ENCODE measurements at places on chromosomes 3 and 15.

DNA sequence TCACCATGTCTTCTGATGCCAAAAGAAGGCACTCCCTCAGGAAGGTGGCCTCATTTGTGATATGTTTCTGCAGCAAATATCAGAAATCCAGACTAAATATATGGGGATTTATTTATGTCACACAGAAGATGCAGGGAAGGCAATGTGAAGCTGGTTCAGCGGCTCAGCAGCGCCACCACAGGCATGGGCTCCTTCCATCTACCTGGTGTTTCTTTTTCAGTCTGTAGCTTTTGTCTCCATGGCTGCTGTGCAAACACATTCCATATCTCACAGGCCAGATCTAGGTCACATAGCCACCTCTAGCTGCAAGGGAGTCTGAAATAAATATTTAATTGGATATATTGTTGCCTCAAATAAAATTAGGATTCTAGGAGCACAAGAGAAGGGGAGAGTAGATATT lies 502.1 kb upstream of the IL12A start:
- DNase-seq = no peak

GRCh38 chr3:131221731-131222130 lies 159.8 kb upstream of the NUDT16 start:
- DNase-seq = peak; percentile 88

DNA sequence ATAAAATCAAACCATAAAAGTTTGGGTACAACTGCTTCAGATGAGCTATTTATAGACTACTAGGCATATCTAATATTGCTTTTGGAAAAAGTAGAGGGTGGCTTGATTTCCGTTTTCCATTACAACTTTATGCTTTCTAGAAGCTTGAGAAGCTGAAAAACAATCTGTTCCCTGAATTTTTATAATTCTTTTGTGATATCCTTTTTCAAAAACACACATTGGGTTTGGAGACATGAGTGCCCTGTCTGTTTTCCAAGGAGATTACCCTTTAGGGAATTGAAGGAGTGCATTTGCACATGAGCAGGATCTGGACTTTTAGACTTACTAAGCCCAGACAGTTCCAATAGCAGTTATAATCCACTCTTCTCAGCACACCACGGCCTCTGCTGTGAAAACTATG lies 49.5 kb upstream of the FILIP1L start:
- DNase-seq = no peak

DNA sequence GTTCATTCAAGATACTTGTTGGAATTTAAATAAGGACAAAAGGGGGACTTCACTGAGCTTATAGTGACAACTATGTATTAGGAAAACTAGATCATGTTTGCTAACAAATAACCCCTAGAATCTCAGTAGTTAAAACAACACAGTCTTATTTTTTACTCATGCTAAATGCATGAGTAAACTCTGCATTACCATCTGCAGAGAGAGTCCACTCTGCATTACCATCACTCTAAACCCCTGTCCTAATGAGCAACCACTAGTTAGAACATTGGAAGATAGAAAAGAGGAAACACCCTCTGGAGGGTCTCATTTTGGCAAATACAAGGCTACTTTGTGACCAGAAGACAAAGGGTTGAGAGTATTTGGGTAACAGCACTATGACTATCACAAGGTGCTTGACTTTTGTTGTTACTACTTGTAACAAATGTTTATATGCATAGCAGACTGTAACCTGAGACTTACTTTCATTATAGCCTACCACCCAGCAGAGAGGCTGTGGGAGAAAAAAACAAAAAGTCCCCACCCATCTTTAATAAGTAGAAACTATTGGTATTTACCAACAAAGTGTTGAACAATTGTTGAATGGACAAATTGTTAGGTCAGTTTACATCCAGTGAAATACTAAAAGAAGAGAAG lies 99.1 kb downstream of the OXSM start:
- DNase-seq = no peak

DNA sequence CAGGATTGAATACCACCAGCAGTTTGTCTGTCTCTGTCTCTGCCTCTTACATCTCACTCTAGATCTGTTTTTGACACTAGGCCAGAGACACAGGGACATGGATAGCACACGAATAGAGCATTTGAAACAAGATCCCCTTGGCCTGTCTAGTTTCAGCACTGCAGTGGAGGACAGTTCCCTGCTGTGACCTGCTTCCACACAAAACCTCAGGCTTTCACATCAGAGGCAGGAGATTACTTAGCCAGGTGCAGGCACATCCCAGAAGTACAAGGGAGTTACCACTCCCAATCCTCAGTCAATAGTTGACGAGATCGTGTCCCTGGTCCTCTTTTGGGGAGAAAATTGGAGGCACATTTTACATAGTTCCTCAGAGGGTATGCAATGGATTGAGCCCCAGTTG lies 34.0 kb upstream of the CCK start:
- DNase-seq = no peak

- no peak for DNase-seq
Measured at GRCh38 chr3:47406762-47407149, 25.9 kb downstream of the PTPN23 start.

DNA sequence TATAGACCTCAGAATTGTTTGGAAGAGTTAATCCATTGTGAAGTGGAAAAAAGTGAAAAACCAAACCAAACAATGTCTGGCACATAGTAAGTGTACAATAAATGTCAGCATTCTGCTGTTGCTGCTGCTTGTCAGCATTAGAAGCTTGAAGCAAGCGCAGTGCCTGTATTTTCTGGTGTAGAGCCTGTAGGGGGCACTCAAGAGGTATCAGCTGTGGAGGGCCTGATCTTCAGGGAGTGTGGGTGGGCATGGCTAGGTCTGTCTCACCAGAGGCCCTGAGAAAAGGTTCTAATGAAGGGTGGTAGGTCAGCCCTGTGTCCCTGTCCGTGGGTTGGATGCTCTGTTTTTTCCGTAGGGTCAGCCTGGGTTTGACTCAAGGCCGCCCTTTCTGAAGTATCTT lies 3.6 kb downstream of the ADAMTSL3 start:
- DNase-seq = no peak

GRCh38 chr3:142040941-142041491 lies 108.3 kb downstream of the TFDP2 start:
- DNase-seq = no peak

GRCh38 chr3:53545310-53545995 lies 51.0 kb downstream of the CACNA1D start:
- DNase-seq = no peak

- no peak for DNase-seq
Measured at GRCh38 chr3:126956866-126957650, 25.9 kb upstream of the PLXNA1 start.

GRCh38 chr3:179000144-179000543 lies 71.5 kb downstream of the ZMAT3 start:
- peak; percentile 14 for DNase-seq

GRCh38 chr3:16122661-16123060 lies 51.8 kb upstream of the GALNT15 start:
- no peak for DNase-seq

DNA sequence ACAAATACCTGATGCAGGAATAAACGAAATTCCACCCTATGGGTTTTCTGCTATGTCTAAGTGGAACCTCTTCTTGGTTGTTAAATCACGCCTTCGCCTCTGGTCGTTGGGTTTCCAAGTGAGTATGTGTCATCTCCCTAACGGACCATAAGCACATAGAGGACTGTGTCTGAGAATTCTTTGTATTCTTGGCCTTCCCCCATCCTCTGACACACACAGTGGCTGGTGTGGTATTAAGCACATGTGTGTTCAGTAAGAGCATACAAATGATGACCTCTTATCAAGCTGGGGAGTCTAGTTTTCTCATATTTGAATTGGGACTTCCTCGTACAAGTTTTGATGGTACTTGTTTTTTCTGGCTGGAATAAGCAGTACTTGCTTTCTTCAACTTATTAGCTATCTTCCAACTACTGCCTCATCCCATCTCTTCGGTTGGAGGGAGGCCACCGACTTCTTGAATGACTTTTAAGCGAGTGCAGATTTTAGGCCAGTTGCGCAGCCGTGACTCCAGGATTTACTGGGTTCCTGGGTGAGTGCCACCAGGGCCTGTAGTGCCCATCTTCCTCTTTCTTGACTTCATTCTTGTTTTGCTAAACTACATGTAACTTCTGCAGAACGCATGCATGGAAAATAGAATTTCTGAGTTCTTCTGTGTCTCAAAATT lies 240.2 kb downstream of the ADAMTS17 start:
- DNase-seq = no peak

DNA sequence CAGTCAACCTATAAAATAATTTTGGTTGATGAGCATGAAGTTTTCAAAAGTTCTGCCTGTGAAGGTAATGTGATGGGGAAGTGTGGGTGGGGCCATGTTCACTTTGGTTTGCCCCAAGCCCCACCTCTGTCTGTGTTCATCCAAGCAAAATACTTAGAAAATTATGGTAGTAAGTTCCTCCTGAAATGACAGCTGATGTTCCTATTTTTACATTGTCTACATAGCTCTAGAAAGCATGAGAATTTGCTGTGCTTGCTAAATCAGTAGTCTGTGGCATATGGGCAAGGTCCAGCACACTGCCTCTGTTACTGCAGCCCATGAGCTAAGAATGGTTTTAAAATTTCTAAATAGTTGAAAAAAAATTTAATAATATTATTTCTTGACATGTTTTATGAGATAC lies 21.9 kb upstream of the CP start:
- no peak for DNase-seq

DNA sequence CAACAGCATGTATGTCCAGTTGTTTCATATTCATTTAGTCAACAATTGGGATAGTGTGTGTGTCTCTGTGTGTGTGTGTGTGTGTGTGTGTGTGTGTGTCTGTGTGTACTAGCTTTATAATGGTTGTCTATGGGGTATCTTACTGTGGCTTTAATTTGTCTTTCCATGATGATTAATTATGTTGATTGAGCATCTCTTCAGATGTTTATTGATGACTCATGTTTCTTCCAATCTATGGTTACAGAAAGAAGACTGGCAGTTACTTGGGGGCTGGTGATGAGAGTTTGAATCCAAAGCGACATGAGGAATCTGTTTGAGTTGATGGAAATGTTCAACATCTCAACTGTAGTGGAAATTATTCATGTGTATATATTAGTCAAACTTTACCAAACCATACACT lies 440.1 kb downstream of the ZNF385D start:
- DNase-seq = no peak

DNA sequence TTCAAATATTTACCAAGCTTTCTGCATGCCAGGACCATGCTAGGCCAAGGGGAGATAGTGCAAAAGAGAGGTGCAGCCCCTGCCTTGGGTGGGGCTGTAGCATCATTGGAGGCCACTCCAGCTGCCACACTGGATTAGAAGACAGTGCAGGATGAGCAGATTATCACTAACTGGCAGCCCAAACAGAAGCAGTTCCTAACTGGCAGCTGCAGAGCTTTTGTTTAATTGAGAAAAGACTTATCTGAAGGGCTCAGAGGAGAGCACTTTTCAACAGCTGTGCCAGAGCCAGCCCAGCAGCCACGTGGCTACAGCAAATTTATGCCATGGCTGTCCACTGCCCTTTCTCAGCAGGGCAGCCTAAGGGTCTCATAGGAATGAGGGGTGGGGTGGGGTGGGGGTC lies 13.5 kb upstream of the ACSBG1 start:
- DNase-seq = no peak

- DNase-seq = no peak
Measured at GRCh38 chr3:187242900-187243299, 45.6 kb downstream of the RTP1 start.

DNA sequence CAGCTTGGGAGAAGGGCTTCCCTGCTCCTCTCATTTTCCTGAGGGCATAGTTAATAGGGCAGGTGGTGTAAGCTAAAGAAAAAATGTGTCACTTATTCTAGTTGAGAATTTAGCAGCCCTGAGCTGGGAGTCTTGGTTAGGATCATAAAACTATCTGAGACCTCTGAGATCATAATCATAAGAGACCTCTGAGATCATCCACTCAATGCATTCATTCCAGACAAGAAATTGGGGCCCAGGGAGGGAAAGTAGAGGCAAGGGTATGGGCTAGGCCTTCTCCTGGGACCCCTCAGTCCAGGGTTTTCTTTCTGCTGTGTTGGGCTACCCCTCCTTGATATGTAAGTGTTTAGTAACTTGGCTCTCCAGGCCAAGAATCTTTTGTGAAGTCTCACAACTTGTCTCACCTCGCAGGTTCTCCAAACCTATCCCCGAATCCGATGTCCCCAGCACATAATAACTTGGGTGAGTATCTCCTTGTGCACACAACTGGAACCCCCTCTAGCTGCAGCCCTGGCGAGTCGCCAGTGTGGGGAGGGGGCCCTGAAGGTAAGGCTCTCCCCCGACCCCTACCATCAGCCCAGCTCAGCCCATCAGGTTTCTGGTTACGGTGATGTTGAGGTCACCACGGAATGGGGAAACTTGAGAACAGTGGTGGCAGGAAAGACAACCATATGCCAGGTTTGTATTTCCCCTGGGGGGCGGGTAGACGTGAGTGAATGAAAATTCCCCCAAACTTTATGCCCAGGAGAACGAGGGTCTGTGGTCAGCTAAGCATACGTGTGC lies 84.1 kb downstream of the AAGAB start:
- DNase-seq = no peak

GRCh38 chr3:16589867-16590624 lies 15.2 kb downstream of the DAZL start:
- DNase-seq = no peak

DNA sequence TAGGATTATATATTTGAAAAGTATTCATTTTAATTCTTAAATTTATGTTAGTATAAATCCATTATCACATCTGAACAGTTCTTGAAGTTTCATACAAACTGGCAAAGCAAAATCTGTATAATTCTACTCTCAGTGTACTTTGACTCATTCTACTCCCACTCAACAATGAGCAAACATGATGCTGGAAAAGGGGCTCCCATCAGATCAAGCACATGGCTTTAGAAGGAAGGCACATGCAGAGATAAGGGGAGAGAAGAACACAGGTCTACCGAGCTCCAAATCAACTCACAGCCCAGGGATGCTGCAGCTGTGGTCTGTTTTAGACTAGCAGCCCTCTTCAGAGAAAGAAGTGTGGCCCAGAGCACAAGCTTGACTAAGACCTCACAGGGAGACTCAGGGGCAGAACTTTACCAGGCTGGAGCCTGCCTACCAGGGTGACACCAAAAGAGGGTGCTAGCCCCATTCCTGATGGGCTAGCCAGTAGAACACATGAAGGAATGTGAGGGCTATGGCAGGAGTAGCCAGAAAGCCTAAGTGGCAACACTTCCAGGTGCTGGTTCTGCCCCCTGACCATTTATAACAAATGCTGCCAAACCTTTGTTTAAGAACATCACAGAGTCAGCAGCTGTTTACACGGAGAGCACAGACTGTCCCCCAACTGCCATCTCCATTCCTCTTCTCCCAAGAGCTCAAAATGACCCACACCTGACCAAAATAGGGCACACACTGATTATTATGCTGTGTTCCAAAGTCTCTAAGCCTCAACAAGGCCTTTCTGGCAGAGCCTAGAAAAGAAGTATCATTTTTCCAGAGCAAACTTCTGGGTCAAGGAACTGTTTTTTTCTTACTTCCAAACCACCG lies 19.5 kb downstream of the SEC22C start:
- no peak for DNase-seq

DNA sequence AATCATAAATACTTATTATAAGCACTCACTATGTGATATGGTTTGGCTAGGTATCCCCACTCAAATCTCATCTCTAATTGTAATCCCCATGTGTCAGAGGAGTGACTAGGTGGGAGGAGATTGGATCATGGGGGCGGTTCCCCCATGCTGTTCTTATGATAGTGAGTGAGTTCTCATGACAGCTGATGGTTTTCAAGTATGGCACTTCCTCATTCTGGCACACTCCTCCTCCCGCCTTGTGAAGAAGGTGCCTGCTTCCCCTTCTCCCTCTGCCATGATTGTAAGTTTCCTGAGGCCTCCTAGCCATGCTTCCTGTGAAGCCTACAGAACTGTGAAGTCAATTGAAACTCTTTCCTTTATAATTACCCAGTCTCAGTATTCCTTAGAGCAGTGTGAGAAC lies 53.3 kb upstream of the CHMP2B start:
- no peak for DNase-seq

- peak; percentile 80 for DNase-seq
Measured at GRCh38 chr15:38745126-38745525, 180.5 kb upstream of the RASGRP1 start.
